ENCODE measurements at places on chromosomes 3 and 15. TPM values are rescaled to one million over a fixed set of nuclear protein-coding genes. Genes with fewer than 3 reads are reported as not detected.

The TIMP4 gene
- 15.6 TPM for total RNA-seq

The ADGRG7 gene
- not detected for total RNA-seq

The RBM15B gene
- 30.4 TPM for total RNA-seq

The THPO gene
- 0.15 TPM for total RNA-seq

The LMAN1L gene
- total RNA-seq = 0.15 TPM

Measured in smooth muscle cell of trachea (primary cell).